HS-27A (cell line): ENCODE measurements at places on chromosomes 1 and 21.

GRCh38 chr1:93805027-93805610 lies 73.9 kb downstream of the DNTTIP2 start:
- DNase-seq: no peak

GRCh38 chr1:205593967-205594366 lies 37.8 kb downstream of the ELK4 start:
- DNase-seq: no peak

- DNase-seq: no peak
These were observed 24.7 kb downstream of the EPHX1 start for GRCh38 chr1:225834417-225835329.

DNA sequence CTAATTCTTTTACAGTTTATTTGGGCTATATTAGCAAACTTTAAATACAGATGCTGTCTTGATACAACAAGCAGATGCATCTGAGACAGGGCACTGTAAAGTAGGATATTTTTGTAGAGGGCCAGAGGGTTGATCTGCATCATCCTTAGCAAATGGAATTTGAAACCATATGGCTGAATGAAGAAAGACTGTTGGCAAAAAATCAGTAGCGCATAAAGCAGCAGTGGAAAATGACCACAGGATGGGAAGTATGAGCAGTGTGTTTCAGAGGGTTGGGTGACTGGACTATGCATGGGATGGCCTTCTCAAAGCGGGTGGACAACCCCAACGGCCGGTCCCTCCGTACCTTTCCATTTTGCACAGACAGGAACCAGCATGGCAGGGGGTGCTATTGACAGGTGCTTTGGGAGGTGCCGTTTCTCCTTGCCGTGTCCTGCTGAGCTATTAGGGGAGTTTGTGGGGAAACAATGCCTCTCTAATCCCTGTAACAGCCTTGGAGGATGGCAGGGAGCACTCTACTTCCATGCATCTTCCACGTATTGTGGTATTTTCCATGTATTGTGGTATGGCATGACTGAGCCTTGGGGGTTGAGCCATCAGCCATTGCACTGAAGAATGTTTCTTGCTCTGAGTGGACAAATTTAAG lies 5.9 kb downstream of the LRRC8B start:
- DNase-seq: no peak

GRCh38 chr1:240719953-240720700 lies 108.2 kb upstream of the GREM2 start:
- no peak for DNase-seq
